CD4-positive, alpha-beta T cell treated with Interleukin-6 for 4 hours (primary cell): ENCODE measurements at places on chromosomes 4 and X.

- no peak for DNase-seq
Measured at GRCh38 chrX:153773741-153774575, 6.9 kb upstream of the SRPK3 start.

- no peak for DNase-seq
Measured at GRCh38 chrX:129161108-129161507, 362.2 kb downstream of the SMARCA1 start.

DNA sequence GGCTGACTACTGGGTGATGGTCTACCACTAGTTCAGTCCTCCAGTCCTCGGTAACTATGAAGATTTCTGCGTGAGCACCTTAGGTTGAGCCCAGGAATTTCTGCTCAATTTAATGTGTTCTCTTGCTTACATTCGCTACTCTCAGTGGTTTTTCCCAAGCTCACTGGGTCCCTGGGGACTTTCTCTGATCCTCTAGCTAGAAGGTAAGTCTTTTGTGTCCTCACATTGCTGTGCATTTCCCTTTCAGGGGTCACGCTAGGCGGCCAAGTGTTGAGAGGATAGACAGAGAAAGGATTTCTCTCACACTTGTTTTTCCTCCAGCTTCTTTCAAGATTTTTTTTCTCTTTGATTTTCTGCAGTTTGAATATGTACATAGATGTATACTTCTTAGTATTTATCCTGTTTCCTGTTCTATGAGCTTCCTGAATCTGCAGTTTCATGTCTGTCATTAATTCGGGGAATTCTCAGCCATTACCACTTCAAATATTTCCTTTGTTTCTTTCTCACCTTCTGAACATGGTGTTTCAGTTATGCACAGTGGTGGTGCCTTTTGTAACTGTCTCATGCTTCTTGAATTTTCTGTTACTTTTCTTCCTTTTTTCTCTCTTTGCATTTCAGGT lies 17.5 kb downstream of the MAGEA9 start:
- no peak for DNase-seq

DNA sequence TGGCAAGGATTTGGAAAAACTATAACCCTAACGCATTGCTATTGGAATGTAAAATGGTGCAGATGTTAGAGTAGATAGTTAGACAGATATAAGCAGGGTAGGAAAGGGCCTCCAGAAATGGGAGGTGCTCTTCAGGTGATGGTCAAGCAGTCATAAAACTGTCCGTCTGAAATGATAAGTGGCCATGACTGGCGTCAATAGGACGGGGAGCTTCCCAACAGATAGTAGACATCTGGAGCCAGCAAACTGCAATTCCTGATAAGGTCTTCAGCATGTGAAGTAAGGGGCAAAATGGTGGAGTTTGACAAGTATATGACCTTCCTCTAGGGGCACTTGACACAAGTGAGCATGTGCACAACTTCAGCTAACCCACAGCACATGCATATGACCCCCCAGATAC lies 250.4 kb downstream of the MAGEB5 start:
- DNase-seq, result no peak

DNA sequence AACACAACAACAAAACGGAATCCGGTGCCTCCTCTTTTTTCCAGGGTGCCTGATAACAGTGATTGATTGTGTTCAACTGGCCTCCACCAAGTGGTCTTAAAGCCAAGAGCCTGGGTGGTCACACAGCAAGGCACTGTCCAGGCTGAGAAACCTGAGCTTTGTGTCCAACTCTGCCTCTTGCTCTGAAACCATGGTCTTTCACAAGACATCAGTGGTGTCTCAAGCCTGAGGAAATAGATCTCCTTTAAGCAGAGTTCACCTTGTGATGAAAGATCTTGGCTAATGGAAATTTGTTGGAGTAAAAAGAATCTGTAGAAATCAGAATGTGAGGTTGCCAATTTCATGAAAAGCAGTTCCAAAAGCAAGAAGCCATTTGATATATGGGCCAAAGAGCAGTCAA lies 47.3 kb upstream of the ACSL1 start:
- no peak for DNase-seq

DNA sequence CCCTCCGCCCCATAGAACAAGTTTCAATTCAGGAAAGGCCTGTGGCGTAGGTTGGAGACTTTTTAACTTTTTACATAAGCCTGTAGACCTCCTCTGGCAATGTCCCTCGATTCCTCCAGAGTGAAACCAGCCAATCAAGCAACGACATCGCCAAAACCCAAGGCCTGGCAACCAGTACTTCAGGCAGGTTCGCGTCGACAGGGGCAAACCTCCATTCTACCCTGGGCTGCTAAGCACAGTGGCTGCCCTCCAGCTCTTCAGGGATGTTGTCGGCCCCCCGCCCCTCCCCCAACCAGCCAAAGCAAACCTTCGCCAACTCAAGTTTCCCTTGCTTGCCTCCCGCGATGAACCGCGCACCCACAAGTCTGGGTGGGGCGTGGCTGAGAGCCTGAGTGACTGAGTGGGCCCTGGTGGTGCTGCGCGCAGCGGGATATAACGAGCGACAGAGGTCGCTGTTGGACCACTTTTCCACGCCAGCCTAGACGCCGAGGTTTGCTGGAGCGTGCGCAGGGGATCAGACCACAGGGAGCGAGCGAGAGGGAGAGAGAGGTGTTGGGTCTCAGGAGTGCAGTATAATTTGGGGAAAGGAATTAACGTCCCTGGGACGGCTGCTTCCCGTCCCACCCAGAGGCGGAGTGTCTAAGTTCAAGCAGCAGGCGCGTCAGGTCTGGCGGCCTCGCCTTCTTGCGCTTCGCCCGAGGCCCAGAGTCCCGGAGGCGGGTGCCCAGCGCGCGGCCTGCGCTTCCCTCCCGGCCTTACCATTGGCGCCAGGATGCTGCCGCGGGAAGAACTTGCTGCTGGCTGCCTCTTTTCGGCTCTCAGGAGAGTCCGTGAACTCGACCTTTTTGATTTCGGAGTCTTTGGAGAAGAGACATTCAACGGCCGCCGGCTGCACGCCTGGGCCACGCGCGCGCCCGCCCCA lies 9.0 kb upstream of the PITX2 start:
- no peak for DNase-seq

- no peak for DNase-seq
Measured at GRCh38 chrX:48720577-48721250, 24.2 kb downstream of the SUV39H1 start.

GRCh38 chr4:73539386-73539785 lies 57.8 kb downstream of the AFM start:
- no peak for DNase-seq

- DNase-seq, result no peak
Measured at GRCh38 chr4:16140879-16141249, 57.0 kb upstream of the PROM1 start.

GRCh38 chrX:54171527-54172250 lies 11.4 kb downstream of the FAM120C start:
- no peak for DNase-seq

GRCh38 chrX:71910986-71911730 lies 513 bp downstream of the NHSL2 start:
- DNase-seq, result peak; percentile 27
